Activated CD4-positive, alpha-beta T cell treated with anti-CD3 and anti-CD28 coated beads for 24 hours (primary cell): ENCODE measurements at places on chromosomes 16 and 17.
A peak's percentile ranks its signal among the peaks of the same experiment; 100 is the strongest.

GRCh38 chr17:41480136-41480535, 815 bp downstream of the KRT35 start:
- no peak for DNase-seq

- DNase-seq = peak; percentile 25
Measured at GRCh38 chr16:66905633-66906539, 12.8 kb downstream of the CDH16 start.

DNA sequence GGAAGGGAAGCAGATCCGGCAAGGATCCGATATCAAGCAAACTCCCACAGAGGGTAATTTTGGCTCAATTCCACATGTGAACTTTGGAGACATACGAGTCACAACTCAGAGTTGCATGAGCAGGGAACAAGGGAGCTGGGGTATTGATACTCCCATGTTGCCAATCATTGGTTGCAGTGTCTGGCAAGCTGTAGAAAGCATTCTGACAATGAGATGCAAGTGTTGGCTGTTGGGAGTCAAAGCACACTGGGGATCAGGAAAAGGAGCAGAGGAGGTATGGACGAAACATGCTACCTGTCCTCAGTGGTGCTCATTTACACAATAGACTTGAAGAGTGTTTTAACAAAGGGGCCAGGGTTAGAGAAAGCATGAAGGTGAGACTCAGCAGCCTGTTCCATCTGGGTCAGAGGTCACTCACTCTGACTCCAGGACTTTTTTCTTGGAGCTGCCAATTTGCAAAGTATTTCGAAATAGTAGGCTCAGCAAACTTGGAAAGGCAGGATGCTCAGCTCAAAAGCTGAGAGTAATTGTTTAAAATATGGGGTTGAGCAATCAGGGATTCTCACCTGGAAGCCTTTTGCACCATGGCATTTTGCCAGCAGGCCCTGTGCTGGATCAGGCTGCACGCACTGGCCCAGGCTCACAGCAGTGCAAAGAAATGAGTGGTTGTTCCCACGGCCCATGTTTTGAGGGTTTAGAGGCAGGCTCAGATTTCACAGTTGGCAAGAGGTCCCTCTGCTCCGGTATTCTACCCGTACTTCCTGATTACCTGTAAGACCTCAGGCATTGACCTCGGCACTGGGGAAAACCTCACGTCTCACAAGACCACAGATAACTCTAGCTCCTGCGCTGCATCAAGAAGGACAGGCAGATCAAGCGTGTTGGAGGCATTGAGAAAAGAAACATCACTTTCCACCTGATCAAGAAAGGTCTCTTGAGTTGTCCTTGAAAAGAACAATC, 17.6 kb upstream of the NKD1 start:
- no peak for DNase-seq

GRCh38 chr16:84790301-84790700, 29.5 kb upstream of the CRISPLD2 start:
- no peak for DNase-seq

DNA sequence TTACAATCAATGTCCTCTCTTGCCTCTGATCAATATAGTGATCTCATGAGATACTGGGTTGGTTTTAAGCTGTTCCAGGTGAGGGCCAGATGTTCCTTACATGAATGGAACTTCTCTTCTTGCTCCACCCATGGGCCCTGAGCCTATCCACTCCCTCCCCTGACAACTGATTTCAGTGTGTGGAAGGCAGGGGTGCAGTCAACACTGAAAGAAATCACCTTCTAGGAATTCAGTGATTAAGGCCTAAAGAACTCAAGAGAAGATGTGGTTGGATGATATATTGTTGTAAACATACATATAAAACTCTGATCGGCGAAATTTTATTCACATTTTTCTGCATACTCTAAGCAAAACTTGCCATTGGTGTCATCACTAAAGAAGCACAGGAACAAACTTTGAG, 6.7 kb upstream of the GOSR2 start:
- no peak for DNase-seq

DNA sequence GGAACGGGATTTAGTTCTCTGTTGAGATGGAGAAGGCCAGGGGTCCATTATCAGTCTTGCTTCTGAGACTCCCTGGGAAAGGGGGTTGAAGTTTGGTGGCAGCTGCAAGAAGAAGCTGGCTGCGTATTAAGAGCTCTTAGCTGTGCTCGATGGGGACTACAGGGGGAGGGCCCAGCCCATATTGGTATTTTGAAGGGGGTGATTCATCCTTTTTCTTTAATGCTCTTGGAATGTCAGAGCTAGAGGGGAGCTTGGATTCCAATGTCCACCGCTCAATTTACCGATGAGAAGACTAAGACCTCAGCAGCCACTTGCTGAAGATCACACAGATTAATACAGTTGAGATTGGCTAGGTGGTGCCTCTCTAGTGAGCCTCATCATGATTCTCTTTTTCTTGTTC, 5.0 kb downstream of the NOG start:
- DNase-seq = no peak

- no peak for DNase-seq
Measured at GRCh38 chr16:410516-411178, 9.0 kb downstream of the DECR2 start.

- no peak for DNase-seq
Measured at GRCh38 chr16:49836668-49837067, 19.2 kb downstream of the ZNF423 start.

DNA sequence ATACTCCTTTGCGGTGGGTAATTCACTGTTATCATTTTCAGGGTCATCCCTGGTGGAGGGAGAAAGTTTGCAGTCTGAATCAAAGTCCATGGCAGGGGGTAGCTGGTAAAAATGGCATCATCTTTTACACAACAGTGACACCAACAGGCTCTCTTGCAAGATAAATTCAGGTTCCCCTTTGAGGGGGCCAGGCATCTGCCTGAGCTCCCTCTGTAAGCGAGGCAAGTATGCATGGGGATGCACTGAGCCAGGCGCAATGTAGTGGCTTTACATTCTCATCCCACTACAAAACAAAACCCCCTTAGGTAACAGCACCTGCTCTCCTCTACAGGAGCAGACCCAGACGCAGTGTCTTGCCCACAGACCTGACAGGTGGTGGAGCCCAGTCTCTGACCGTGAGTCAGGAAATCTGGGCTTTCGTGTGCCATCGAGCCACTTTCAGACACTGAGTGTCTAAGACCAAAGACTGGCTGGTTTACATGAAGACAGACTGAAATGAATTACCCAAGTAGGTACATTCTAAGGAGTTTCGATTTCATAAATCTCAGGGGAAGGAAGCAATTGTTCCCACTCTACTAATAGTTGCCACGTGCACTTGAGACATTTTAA, 17.7 kb downstream of the LITAFD start:
- no peak for DNase-seq

DNA sequence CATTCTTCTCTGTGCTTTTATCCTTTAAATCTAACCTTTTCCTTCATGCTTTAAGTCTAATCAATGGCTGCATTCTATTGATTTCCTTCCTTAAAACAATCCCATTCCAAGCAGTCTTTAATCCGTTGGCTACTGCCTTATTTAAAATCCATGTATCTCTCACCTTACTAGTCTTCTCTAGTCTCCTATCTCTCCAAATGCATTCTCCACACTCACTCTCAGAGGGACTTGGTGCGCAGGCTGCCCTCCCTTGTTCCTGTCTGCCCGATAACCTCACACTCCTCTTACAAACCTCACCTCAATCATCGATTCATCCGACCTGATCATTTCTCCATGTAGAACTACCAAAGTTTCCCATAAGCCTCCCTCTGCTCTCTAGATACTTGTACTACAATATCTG, 23.1 kb downstream of the PSMD12 start:
- DNase-seq = no peak

- DNase-seq = no peak
Measured at GRCh38 chr17:75344666-75345065, 55.4 kb upstream of the SLC25A19 start.

DNA sequence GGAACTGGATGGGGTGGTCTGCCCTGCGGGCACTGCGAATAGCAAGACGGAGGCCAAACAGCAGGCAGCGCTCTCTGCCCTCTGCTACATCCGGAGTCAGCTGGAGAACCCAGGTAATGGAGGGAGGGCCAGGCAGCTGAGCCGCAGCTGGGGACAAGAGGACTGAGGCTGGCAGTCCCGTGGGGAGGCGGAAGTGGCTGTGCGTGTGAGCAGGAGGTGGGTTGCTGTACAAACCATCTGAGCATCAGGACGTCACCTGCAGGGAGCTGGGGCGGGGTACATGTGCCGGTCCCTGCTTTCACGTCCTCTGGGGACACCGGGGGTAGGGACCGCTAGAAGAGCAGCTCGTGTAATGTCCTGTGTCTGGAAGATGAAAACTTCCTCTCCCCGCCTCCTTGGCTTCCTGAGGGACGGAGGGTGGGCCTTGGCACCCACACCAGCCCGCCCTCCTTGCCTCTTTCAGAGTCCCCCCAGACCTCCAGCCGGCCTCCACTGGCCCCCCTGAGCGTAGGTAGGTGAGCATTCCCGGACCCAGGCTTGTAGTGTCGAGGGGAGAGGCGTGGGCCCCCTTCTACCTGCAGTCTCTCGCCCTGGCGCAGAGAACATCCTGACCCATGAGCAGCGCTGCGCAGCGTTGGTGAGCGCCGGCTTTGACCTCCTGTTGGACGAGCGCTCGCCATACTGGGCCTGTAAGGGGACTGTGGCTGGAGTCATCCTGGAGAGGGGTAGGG, 3.7 kb downstream of the ADAD2 start:
- no peak for DNase-seq

DNA sequence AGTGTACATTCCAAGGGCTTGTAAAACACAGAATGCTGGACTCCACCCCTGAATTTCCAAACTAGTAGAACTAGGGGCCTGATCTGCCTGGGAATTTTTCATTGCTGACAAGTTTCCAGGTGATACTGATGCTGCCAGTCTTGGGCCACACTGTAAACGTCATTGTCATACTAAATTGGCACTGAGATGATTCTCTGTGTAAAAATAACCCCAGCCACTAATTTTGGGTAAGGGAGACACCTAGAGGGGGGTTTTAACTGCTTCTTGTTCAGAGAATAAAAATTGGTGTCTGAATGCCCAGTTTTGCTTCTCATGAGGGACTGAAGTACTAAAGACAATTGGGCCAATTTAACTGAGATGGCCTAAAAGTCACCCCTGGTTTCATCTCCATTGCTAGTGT, 5.0 kb upstream of the CDH13 start:
- no peak for DNase-seq

GRCh38 chr17:55283256-55283965, 18.7 kb downstream of the HLF start:
- no peak for DNase-seq

DNA sequence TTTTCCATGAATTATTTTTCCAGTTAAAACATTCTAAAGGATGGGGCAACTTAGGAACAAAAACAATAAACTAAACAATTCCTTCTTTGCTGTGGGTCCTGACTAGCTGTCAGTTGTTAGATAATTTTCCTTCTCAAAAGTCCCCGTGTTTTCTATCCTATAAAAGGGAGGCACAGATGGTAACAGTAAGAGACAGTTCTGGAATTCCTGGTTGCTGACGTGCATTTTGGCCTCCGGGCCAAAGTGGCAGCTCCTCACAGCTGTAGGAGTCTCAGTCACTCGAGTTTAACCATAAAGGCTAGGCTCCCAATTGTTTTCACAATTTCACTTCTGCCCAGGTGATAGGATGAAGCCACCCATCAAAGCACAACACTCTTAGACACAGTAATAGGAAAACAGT, 77.0 kb upstream of the ZNF423 start:
- DNase-seq = no peak

DNA sequence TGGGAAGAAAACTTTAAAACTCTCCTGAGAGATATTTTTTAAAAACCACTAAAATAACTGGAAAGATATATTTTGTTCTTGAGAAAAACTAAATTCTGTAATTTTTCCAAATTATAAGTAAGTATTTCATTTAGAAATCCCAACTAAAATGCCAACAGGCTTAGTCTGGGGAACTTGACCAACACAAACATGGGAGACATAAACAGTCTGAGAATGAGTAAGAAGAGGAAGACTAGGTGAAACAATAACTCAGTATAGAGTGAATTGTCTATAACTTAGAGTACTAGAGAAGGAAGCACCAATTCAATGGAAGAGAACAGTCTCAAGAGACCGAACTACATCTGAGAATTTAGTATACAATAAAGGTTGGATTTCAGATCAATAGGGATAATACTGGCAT, 2.9 kb downstream of the CMTM1 start:
- no peak for DNase-seq

- no peak for DNase-seq
Measured at GRCh38 chr17:31534223-31534888, 142.9 kb downstream of the RAB11FIP4 start.

DNA sequence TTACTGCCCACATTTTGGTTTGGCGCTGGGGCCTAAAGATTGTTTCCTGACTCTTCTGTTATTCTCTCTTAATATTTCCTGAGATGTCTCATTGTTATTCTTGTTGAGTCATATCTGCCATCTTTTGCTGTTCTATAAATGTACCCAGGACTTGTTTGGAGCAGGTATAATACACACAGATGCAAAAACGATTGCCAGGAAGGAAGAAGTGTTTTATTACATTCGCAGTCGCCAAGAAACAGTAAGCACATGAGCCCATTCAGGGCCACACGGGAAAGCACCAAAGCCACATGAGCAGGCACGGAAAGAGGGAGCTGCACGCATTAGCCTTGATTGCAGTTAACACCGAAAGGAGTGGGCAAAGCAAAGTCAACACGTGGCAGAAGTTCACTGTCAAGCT, 70.2 kb downstream of the ARHGAP44 start:
- no peak for DNase-seq

DNA sequence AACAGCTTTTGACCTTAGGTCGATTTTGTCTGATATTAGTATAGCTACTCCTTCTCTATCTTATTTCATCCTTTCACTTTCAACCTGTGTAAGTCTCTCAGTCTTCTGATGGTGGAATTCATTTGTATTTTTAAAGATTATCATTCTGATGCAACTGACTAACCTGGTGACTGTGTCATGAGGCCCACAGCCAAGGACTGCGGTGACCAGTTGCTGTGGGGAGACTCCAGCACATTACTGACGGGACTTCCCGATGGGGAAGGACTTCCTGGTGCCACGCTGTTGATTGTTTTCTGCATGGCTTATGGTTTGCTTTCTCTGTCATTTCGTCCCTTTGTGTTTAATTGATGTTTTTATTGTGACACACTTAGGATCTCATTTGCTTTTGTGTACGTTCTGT, 34.2 kb downstream of the RMI2 start:
- no peak for DNase-seq

DNA sequence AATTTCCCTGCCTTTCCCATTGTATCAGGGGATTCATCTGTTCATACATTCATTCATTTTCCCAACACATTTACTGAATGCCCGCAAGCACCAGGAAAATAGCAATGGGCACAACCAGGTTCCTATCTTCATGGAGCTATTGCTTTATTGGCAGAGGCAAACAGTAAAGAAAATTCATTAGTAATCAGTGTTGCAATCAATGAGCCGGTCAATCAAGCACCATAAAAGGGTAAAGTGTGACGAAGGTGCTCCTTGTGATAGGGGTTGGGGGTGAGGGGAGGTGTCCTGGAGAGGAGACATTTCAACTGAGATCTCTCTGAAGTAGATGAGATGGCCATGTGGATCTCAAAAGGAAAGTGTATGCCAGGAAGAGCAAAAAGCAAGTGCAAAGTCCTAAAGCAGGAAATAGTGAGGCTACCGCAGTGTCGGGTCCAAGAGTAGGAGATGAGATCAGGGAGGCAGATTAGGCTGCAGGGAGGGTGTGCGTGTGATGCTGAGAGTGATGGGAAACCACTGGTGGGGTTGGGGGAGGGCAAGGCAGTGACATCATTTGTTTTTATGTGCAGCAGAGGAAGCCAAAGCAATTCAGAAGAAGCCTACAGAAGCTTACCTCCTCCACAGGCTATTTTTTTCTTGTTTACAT, 28.4 kb downstream of the CDH13 start:
- DNase-seq = peak; percentile 7

GRCh38 chr16:30407804-30408534, 563 bp downstream of the ZNF771 start:
- DNase-seq = no peak

GRCh38 chr16:89313583-89313982, 96.1 kb downstream of the ZNF778 start:
- no peak for DNase-seq
